ENCODE measurements at places on chromosomes 16 and 17.
A peak's percentile ranks its signal among the peaks of the same experiment; 100 is the strongest.

GRCh38 chr16:15979801-15980200 lies 30.4 kb downstream of the ABCC1 start:
- DNase-seq, result no peak

DNA sequence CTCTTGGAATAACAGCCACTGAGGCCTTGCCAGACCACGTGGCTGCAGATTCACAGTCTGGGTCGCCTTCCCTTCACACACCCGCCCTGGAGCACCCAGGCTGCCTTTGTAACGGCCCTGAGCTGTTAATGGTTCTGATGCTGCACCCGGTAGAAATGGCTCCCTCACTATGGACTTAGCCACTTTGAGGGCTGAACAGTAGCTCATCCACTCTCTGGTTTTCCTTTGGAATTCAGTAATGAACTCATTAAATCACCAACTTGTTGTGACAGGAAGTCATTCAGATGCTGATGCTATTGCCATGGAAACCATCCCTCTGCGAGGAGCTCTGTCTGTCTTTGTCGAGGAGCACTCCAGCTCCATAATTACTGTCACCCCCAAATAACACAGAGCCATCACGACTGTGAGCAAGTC lies 59.2 kb downstream of the CDK5R1 start:
- DNase-seq, result peak; percentile 58

GRCh38 chr16:89408315-89408714 lies 82.0 kb downstream of the ANKRD11 start:
- DNase-seq, result no peak

- no peak for DNase-seq
Measured at GRCh38 chr17:70290770-70291169, 121.4 kb downstream of the KCNJ2 start.

DNA sequence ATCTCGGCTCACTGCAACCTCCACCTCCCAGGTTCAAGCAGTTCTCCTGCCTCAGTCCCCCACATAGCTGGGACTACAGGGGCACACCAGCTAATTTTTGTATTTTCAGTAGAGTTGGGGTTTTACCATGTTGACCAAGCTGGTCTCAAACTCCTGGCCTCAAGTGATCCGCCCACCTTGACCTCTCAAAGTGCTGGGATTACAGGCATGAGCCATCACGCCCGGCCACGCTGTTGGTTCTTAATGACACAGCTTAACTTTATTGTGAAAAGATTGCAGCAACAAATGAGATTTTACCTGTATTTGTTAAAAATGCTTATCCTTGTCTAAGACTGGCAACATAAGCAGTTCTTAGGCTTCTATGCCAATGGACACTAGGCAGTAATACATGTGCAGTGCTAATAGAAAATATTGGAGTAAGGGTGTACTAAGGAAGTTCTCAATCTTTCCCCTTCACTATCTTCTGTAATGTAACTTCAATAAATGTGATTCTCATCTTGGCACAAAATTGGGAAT lies 2.9 kb downstream of the UBB start:
- DNase-seq, result no peak

- DNase-seq, result no peak
Measured at GRCh38 chr17:68011199-68011665, 15.0 kb upstream of the C17orf58 start.

- DNase-seq, result no peak
Measured at GRCh38 chr17:11366272-11366850, 125.3 kb downstream of the SHISA6 start.

DNA sequence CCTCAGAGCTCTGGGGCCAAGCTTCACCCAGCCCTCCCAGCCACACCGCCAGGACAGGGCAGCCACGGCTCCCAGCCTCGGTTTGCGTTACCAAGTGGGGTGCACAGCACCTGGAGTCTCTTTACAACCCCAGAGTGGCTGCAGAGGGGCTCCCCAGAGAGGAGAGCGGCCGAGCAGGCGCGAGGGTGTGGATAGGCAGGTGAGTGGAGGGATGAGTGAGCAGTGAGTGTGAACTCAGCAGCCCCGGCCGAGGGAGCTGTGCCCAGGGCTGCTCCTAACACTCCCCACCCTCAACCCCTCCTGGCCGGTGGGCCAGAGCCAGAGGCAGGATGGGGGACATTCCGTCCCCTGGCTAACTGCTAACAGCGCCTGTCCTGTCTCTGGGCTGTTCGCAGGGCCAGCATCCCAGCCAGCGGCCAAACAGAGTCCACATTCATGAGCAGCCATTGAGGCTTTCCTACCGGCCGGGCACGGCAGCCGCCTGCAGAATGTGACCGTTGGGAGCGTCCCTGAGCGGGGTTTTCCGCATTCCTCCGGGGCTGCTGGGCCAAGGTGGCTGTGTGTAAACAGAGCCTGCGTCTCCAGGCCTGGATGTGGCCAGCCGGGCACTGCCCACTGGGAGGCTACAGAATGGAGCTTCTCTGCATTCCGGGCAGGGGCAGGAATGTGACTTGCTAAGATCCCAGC lies 5.3 kb downstream of the ZNF469 start:
- no peak for DNase-seq

GRCh38 chr16:57485916-57486857 lies at the start of gene DOK4:
Gene DOK4, minus strand, starts transcription at chr16:57486493. Its CDS starts 6,986 bp downstream, at chr16:57479507.
- DNase-seq, result no peak

DNA sequence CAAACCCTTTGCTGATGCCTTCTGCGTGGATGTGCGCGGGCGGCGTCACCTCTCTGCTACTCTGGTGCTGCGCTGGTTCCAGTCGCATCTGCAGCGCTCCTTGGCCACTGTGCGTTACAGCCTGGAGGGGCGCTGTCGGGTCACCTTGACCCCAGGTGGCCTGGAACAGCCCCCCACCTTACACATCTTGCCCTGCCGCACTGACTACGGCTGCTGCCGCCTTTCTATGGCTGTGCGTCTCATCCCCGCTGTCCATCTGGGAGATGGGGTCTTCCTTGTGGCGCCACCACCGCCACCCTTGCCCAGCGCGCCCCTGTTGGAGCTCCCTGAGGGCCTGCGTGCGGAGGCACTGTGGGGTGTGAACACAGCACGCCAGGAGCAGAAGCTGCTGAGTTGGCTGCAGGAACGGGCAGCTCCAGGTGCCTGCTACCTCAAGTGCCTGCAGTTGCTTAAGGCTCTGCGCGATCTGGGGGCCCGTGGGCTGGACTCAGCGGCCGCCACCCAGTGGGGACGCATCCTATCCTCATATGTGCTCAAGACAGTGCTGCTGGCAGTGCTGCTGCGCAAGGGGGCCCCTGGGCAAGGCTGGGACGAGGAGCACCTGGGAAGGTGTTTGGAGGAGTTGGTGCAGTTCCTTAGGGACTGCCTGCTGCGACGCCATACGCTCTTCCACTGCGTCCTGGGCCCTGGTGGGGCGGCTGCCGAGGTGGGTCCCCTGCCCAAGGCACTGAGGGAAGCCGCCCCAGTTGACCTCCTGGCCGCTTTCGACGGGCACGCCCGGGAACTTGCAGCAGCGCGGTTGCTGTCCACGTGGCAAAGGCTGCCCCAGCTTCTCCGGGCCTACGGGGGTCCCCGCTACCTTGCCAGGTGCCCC lies 1.6 kb downstream of the ITPRIPL2 start:
- no peak for DNase-seq

DNA sequence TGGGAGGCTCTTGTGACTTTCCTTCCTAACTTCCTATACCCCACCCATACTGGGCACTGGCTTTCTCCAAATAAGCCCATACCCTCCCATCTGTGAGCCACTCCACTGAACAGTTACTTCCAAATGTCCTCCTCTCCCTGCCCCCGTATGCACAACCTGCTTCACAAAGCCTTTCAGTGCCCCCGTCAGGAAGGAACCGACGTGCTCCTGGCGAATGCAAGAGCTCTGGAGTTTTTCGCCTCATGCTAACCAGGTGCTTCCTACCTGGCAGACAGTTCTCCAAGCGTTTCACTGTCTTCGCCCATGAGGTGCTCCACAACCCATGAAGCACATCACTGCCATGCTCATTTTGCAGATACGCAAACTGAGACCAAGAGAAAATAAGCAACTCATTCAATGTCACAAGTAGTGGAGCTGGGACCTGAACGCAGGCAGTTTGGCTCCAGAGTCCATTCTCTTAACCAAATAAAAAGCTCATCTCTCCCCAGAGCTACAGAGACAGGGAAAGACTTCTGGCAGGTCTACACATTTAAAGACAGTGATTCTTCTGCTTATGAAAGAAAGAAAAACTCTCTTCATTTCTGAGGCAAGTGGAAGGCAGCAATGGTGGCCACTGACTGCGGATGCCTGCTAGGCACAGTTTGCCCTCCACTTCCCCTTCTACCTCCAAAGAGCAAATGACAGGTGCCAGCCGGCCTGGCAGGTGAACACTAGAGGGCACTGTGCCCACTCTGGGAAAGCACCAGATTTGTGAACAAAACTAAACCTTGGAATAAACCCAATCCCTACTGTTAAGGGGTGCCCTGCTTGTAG lies 23.8 kb downstream of the SPHK1 start:
- no peak for DNase-seq

DNA sequence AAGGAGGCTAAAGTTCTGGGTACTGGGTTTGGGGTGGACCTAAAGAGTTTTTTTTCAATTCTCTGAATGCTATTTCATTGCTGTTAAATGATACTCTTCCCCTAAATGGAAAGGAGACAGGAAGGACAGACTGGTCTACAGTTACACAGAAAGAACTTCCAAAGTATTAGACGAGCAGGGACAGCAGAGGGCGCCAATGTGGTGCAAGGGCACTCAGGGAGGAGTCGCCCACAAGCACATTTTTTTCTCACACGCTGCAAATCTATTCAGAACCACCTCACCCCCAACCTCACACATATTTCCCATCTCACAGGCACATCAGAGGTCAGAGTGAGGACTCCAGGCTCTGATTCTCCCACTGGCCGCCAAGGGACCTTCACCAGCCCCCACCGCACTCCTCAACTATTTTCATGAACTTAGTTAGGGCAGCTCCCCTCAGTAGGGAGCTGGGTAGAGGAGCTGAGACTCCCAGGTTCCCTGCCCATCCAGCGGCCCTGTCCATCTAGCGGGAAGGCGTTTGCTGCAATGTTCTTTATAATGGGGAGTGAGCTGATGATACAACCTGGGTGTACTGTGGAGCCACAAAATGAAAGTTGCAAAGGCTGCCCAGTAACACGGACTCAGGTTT lies 6.8 kb upstream of the CA4 start:
- DNase-seq, result peak; percentile 84

DNA sequence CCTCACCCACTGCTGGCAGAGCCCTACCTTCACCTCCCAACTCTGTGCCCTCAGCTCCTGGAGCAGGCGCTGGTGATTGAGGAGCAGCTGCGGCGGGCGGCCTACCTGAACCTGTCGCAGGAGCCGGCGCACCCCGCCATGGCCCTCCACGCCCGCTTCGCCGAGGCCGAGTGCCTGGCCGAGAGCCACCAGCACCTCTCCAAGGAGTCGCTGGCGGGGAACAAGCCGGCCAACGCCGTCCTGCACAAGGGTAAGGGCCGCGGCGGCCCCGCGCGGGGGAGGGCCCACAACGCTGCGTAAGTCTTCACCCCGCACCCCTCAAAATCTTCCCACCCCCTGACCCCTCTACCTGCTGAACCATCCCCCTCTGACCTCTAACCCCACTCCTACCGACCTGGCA lies 7.0 kb downstream of the RNF227 start:
- DNase-seq, result no peak

GRCh38 chr16:57355898-57356414 lies 2.6 kb upstream of the CCL22 start:
- no peak for DNase-seq

GRCh38 chr16:64250866-64251265 lies 871.0 kb downstream of the CDH11 start:
- no peak for DNase-seq

DNA sequence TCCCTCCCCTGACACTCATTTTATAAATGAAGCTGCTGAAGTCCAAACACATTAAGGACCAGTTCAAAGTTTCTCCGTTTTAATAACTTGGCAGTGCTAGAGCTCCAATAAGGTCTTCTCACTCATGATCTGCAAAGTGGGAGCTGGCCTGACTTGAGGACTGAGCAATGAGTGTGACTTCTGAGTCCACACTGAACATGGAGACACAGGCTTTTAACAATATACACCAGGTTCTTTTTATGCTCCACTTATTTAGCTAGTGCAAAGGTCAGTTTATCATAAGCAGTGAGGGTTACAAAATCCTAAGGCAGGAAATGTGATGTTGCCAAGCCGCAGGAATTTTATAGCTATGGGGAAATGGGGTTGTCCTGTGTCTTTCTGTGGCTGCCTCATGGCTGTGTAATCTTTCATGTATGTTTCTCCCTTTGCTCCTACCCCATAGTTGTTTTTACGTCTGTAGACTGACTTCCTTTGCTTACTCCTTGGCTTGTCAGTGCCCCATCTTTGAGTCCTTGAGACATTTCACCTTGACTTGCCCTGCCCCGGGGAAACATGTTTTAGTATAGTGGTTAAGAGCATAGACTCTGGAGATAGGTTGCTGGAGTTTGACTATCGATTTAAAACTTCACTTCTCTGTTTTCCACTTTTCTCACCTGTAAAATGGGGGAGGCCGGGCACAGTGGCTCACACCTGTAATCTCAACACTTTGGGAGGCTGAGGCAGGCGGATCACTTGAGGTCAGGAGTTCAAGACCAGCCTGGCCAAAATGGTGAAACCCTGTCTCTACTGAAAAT lies 12.2 kb upstream of the MMD start:
- DNase-seq, result no peak

DNA sequence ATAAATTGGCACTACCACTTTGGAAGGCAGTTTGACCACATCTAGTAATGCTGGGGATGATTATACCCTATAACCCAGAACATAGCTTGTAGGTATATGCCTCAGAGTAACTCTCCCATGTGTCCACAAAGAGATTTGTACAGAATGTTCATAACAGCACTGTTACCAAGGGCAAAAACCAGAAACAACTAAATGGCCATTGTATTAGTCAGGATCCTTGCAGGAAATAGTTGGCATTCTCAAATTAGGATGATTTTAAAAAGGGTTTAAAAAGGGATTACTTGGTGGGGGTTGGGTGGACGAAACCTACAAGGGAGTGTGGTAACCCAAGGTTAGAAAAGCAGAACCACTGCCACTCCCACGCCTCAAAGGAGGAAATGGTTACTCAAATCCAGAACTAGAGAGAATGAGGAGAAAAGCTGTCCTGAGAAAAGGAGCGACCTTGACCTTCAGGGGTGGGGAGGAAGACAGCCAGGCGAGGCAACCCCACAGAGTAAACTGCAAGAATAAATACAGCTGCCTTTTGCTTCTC lies 2.1 kb downstream of the CPPED1 start:
- no peak for DNase-seq

- DNase-seq, result no peak
Measured at GRCh38 chr16:69579783-69580481, 14.2 kb downstream of the NFAT5 start.

DNA sequence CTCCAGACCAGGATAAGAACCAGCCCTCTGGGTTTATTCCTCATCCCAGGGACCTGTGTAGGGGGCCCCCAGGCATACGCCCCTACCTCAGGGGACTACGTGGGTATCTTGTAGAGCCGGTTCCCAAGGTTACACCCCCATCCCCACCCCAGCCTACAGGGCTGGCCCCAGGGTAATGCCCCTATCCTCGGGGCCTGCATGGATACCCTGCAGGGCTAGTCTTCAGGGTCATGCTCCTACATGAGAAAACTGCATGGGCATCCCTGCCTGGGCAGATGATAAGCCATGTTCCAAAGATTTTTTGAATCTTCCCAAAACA lies 14.2 kb downstream of the HDAC5 start:
- DNase-seq, result no peak

- peak; percentile 45 for DNase-seq
Measured at GRCh38 chr17:78112518-78113471, 15.8 kb downstream of the TMC6 start.
